ENCODE measurements at places on chromosomes 3 and 15.

- DNase-seq, result no peak
These were observed 79.8 kb downstream of the MEF2A start for GRCh38 chr15:99645543-99645935.

DNA sequence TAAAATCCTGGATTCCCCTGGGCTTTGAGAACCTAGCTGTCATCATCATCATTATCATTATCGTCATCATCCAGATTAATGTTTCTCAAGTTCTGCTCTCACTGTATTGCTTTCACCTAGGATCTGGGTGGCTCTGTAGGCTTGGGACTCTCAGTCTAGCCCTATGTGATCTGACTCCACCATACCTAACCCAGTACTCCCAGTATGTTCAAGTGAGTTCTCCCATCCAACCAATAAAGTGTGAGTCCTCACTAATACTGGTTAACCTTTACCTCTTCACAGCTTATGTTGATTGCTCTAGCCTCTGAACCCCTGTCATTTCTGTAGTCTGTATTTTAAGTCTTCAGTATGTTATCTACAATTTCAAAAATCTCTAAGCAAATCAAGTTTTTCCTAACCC is 102.3 kb downstream of the NECTIN3 start:
- DNase-seq, result no peak

GRCh38 chr3:12624056-12624455 is 39.9 kb downstream of the RAF1 start:
- no peak for DNase-seq

DNA sequence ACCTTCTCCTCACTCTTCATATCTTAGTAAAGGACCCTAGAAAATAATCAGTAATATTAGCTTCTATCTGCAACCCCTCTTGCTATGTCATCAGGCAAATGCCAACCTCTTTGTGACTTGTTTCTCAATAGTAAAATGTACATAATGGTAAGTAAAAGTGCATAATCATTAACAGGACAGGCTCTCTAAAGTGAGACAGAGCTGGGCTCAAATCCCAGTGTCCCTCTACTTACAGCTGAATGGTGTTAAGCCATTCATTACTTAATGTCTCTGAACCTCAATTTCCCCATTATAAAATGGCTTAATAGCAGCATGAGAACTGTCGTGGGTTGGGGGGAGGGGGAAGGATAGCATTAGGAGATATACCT is 62.6 kb upstream of the ATP11B start:
- no peak for DNase-seq

- no peak for DNase-seq
These were observed 367.9 kb upstream of the PROK2 start for GRCh38 chr3:72152551-72153476.

- DNase-seq, result no peak
These were observed 698 bp downstream of the MELTF start for GRCh38 chr3:197028728-197029510.

- no peak for DNase-seq
These were observed 31.7 kb upstream of the SYNM start for GRCh38 chr15:99073008-99073717.

- no peak for DNase-seq
These were observed 457.3 kb downstream of the SI start for GRCh38 chr3:164620956-164621355.

- no peak for DNase-seq
These were observed 65.4 kb downstream of the TFRC start for GRCh38 chr3:196016485-196016884.

- DNase-seq, result no peak
These were observed 2.7 kb downstream of the ELL3 start for GRCh38 chr15:43774062-43774461.

DNA sequence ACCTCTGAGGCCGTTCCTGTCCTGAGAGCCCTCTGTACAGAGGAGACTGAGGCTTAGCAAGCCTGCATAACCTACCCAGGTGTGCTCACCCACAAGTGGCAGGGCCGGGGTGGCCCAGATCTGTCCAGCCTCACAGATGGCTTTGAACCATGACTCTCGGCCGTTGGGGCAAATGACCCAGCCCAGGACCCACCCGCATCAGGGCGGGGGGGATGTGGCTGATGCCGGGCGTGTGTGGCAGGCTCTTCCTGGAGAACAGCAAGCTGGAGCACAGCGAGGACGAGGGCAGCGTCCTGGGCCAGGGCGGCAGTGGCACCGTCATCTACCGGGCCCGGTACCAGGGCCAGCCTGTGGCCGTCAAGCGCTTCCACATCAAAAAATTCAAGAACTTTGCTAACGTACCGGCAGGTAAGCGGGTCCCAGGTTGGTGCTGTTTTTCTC is 133.5 kb downstream of the LRRK1 start:
- DNase-seq, result no peak

- no peak for DNase-seq
These were observed 13.9 kb upstream of the C15orf61 start for GRCh38 chr15:67506775-67507747.

DNA sequence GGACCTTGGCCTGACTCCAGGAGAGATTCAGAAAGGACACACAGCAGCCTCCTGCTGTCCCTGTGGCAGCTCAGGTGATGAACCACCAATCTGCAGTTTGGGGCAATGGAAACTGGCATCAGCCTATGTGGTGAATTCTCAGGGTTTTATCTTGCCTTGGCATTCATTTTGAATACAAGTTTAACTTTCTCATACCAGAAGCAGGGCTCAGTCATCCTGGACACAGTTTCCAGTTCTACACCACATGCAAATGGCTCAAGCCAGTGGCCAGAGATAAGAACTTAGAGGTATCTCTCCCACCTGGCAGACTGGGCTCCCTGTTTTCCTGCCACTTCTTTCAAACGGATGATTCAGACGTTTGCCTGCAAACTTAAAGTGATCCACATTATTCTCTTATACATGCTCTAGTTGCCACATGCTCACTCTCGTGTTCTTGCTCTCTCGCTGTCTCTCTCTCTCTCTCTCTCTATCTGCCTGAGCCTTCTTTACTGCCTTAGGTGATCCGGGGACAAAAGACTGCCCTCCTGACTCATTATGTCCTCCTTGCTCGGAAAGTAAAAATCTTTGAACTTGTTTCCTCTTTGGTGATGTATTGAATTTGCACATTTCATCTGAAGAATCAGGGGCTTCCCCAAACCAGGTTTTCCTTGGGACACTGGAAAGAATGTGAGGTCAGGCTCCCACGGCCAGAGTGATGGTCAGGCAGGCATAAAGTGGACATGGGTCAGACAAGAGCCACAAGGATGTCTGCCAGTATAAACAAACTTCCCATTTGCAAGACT is 99.6 kb upstream of the STT3B start:
- no peak for DNase-seq

DNA sequence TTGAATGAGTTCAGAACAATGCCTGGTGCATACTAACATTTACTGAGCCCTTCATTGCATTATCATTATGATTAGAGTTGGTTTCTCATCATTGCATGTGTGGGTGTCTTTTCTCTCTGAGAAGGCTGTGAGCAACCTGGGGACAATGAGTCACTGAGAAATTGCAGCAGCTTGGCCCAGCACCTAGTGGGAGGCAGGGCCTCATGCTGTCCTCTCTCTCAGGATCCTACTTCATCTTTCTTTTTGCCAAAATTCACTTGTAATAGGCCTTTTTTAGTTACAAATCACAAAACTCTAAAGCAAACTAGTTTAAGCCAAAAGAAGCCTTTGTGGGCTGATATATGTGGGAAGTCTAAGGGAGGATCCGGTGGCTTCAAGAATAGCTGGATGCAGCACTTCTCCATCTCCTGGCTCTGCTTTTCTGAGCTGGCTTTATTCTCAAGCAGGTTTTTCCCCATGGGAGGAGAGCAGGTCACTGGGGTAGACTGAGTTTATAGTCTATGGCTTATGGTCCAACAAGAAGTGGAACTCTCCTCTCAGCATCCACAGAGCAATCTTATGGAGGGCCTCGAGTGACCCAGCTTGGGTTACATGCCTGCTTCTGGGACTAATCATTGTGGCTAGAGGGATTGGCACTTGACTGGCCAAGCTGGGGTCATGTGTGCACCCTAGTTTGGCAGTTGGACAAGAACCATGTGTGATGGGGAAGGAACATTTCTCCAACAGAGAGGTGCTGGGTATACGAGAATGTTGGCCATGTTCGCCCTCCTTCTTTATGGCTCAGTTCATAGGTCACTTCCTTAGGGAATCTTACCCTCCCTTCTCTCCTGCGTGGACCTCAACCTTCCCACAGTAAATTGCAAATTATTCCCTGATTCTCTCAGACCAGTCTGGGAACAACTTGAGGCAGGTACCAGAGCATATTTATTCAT is 8.7 kb upstream of the CAMK1 start:
- peak; percentile 57 for DNase-seq

GRCh38 chr3:7393944-7394605 is 533.2 kb downstream of the GRM7 start:
- no peak for DNase-seq

- no peak for DNase-seq
These were observed 50.2 kb upstream of the ABHD10 start for GRCh38 chr3:111928613-111929012.

DNA sequence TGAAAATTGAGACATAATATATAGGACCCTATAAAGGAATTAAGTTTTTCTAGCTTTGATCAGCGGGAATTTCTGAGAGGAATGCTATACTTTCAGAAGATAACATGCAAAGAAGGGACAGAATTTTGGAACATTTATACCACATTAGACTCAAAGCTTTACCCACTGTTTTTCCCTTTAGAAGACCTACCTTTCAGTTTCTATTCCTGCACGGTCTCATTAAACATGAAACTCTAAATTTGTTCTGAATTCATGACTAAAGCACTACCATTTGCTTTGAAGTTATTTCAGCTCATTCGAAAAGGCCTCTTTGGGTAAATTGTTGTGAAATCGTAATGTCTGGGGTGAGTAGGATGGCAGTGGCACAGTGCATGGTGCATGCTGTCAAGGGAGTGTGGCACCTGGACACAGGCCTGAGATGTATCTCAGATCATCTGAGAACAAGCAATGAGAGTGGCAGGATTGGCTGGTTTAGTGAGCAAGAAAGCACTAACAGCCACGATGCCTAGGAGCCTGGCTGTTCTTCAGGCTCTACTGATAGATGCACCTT is 42.5 kb downstream of the CHCHD4 start:
- DNase-seq, result no peak

- no peak for DNase-seq
These were observed 240.7 kb upstream of the DNAJC19 start for GRCh38 chr3:181230258-181230657.

All from activated CD4-positive, alpha-beta T cell treated with anti-CD3 and anti-CD28 coated beads for 4 hours (primary cell).